ENCODE measurements at places on chromosomes 2 and 18. TPM values are rescaled to one million over a fixed set of nuclear protein-coding genes. Genes with fewer than 3 reads are reported as not detected.

Gene MTX2
- polyA plus RNA-seq = 81.7 TPM

DNA sequence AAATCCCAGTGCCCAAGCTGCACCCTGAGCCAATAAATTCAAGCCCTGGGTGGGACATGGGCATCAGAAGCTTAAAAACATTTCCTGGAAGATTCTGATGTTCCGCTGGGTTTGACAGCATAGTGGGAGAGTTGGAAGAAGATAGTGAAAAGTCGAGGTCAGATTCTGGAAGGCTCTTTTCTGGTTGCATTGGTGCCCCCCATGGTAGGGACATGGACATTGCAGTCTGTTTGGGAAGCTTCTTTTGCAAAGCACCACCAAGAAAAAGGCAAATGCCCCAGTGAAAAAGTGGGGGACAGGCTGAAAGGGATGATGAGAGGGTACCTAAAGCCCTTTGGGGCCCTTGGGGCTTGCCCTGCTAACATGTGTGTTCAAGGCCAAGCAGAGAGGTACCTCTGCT, 21.0 kb downstream of the MERTK start:
- peak; percentile 68 for DNase-seq

GRCh38 chr2:3433776-3434400, 54.4 kb downstream of the TRAPPC12 start:
- DNase-seq = no peak

Gene EML6
- 1.6 TPM for polyA plus RNA-seq

Gene SLC38A11
- not detected for polyA plus RNA-seq
